GM12878 (cell line): ENCODE measurements at places on chromosomes 5 and 9.

DNA sequence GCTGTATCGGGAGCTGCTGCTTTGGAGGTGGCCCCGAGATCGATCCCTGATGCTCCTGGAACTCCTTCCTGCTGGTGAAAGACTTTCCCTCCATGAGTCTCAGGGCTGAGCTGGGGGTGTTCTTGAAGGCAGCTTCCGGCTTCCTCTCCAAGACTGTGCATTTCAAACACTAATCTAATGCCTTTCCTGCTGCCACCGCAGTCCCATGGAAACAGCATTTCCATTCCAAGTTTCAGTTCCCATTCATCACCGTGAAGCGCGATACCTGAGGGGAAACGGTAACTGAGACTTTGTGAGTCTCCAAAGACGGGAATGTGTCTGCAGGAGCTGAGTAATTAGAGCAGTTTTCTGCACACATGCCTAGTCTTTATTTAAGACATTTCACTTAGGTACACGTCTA is 230.1 kb downstream of the PAX5 start:
- no peak for DNase-seq

- no peak for DNase-seq
These were observed 902 bp downstream of the BDP1 start for GRCh38 chr5:71456362-71456743.

DNA sequence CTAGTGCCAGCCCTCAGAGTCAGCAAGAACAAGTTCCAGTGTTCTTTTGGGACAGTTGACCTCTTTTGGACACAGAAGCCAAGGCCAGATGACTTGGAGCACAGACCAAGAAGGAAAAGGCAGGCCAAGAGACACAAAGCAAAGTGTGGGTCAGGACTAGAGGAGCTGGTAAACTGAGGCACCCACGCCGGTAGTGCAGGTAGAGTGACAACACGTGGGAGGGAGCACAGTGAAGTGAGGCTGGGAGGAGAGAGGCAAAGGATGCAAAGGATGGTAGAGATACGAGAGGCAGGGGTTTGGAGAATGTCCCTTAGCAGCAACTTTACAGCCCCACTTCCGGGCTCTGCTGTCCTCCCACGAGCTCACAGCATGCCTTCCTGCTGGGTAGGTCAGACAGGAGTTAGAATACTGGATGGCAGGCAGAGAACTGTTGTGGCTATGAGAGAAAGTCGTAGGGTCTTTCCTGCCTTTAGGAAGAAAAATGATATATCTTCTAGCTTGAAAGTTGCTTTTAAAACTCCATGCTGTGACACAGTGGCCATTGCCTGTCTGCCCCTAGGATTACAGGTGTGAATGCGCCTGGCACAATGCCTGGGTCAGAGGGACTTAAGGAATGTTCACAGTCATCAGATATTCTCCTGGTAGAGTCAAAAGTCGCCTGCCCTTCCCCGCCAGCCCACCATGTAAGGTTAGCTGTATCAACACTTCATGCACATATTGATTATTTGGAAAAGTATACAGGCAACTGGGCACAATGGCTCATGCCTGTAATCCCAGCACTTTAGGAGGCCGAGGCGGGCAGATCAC is 97.9 kb downstream of the PDE8B start:
- DNase-seq, result no peak

GRCh38 chr5:170404398-170404797 is 15.2 kb upstream of the KCNMB1 start:
- DNase-seq, result no peak

- no peak for DNase-seq
These were observed 10.6 kb upstream of the TENT4A start for GRCh38 chr5:6702633-6703032.

DNA sequence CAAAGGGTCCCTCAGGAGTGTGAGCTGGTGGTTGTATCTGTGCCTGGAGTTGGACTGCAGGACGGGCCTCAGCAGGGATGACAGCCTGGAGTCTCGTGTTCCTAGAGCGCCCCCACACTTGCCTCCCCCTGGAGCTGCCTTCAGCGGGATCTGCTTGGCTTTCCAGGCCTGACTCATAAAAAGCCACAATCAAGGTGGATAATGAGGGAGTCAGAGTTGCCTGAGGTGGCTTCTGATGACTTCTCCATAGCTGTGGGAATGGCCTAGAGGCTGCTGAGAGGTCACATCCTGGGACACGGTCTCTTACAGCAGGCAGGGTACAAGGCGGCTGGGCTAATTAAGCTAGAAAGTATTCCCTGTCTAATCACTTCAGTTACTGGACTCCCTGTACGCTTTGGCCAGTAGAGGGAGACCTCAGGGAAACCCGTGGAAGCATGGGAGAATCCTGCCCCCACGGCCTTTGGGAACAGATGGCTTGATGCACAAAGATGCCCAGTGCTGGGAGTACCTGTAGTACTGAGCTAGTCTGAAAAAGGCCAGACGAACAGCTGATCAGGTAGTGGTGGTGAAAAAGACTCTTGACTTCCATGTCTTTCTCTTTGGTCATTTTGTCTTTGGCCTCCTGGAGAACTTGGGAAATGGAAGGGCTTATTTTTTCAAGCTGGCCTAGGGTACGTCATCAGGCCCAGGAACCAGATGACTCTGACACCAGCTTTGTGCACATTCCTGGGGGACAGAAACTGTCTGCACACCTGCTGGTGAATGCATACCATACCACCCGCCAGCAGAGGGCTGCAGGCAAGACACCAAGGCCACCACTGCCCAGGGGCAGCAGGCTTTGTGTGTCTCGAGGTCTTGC is 16.1 kb upstream of the FRRS1L start:
- DNase-seq, result no peak

GRCh38 chr5:82205005-82205404 is 73.1 kb downstream of the RPS23 start:
- DNase-seq, result no peak

DNA sequence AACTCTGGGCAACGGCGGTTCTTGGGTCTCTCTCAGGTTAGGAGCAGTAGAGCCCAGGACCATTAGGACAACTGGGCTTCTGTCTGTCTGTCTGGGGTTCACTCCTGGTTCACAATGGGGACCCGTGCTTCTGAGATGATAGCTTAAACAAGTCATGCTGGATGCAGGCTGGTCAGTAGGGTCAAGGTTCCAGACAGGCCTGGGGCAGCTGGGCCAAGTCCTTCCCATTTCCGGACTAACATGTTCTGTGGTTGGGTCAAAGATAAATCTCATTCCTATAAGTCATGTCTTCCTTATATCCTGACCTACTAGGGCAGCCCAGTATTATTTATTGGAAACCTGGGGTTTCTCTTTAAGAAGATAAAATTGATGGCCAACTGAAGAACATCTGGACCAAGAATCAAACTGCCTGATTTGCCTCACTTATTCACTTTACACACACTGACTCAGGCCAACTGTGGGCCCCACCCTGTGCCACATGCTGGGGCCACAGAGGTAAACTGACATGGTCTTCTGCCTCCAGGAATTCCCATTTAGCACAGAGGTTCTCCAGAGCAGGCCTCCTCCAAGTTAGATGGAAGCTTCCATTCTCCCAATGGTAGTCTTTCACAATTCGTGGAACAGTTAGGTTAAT is 8.3 kb downstream of the HDHD3 start:
- DNase-seq, result no peak

DNA sequence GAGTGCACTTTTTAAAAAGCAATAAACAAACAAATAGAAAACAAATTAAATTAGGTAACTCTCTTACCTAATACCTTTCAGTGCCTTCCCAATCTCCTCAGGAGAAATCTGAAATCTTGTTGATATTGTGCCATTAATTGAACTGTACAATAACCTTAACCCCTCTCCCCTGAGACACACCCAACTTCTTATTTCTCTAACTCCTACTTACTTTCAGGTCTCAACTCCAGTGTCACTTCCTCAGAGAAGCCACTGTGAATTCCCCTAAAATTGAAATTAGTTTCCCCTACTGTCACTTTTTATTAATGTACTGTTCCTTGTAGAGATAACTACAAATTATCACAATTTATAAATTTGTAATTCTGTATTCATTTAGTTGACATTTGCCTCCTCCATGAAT is 295.3 kb upstream of the TNC start:
- DNase-seq, result no peak

DNA sequence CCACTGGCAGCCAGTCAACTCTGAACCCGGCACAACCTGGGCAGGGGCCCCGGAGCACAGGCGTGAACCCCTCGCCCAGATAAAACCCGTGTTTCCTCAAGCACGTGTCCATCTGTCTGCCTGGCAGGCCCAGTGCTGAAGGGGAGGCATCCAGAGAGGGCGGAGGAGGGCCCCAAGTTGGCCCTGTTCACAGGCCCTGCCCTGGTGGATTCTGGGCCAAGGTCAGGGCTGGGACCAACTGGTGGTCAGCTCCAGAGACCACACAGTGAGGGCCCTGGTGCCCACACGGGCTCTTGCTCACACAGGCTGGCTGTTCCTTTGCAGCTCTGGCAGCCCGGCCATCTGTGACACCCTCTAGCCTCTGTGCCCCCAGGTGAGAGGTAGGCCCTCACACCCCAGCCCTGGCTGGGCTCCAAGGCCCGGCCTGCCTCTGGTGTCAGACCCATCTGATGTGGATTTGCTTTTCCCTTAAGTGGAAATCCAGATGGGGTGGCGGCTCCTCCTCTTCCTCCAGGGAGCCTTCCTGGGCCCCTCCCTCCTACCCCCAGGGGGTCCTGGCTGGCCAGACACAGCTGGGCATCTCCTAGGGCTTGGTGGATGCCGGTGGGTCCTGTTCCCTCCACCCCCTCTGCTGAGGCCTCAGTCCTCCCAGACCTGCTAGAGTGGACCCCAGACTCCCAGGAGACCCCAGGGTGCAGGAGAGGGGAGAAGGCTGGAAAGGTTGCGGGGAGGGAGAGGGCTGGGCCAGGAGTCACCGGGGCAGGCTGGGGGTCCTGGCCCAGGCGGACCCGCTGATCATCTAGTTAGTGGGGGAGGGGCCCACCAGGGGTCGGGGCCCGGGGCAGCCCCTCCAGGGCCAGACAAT is 525 bp upstream of the STPG3 start:
- DNase-seq, result no peak

DNA sequence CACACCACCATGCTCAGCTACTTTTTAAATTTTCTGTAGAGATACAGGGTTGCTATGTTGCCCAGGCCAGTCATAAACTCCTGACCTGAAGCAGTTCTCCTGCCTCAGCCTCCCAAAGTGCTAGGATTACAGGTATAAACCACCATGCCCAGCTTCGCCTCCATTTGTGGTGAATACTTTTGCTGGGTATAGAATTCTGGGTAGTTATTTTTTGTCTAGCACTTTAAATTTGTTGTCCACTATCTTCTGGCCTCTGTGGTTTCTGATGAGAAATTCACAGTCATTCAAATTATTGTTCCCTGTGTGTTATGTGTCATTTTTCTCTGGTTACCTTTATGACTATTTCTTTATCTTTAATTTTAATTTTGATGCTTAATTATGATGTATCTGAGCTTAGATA is 57.7 kb upstream of the EXOC3 start:
- no peak for DNase-seq

DNA sequence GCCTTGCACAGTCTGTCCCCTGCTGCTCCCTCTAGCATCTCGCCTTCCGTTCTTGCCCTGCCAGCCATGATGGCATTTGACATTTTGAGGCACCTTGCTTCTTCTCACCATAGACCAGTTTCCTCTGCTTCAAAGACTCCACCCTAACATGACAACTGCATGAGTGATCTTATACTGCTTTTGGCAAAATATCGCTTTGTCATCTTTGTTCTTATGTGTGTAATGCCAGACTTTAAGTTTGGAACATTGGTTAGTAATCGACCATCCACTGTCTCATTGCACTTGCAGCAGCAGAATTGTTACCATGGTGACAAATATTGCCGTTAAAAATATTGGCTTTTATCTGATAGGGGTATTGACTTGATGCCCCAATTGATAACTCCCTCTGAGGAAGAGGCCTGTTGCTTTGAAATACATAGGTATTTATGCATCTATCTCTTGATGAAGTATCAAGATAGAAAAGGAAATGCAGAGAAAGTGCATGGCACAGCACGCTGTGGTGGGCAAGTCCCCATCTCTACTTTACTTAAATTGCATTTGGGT is 6.8 kb downstream of the GARIN3 start:
- DNase-seq, result no peak

DNA sequence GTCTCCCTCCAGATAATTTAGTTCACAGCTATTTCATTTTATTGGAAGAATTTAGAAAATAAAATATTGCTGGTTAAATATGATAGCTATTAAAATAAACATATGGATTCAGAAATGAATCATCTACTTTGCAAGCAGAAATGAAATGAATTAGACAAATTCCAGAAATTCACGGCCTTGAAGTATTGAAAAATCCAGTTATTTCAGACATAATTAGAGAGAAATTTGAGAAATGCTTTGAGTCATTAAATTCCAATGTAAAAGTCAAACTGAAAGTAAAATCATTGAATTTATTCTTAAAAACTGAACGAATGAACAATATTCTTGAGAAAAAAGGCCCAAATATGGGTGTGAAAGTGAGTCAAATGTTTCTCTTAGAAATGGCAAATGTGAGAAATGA is 632.6 kb upstream of the EDIL3 start:
- no peak for DNase-seq

DNA sequence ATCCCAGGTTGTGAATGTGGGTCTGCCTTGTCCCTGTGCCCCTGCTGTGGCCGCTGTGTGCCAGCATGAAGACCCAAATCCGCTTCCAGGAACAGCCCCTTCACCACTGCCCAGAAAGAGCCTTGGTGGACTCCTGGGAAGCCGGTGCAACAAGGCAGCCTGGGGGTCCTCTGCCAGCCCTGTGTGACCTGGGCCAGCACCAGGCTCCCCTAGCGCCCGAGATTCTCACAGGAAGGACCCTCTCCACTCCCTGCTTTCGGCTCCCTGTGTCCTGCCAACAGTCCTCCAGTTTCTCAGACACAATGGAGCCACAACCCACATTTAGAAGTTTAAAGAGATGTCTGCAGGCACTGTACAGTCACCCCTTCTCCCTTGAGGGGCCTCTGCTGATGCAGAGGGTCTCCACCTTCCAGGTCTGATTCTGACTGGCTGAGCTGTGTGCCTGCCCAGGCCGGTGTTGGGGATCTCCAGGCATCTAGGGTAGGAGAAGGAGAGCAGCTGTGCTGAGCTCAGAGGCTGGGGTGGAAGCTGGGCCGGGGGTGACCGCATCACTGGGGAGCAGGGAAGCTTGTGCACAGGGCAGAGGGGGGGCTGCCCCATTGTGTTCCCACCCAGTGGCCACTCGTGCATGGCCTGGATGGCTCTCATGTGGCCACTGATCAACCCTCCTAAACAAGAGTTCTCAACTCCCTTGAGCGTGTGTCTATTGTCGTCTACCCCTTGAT is 174.0 kb downstream of the IRX2 start:
- DNase-seq, result no peak

- no peak for DNase-seq
These were observed 106.3 kb upstream of the SNX2 start for GRCh38 chr5:122668552-122668951.

- no peak for DNase-seq
These were observed 1.7 kb downstream of the PRKAA1 start for GRCh38 chr5:40796487-40796889.

- DNase-seq, result no peak
These were observed 85.8 kb downstream of the FAM114A2 start for GRCh38 chr5:153952893-153953292.

- no peak for DNase-seq
These were observed 30.4 kb downstream of the SETX start for GRCh38 chr9:132324425-132324824.

DNA sequence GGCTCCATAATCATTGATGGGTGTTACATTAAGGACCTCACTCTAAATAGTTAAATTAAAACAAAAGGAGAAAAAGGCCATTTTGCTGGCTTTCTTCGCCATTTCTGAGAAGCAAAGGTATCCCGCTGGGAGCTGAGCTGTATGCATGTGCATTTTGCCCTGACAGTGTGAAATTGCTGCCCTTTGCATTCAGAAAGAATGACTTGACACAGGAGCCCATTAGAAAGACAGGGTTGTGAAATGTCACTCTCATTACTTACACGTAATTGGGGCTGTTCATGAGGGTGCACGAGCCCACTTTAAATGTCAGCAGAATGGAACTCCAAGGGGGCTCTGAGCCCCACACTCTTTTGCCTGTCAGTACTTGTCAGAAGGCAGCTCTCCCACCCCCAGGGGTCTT is 85.0 kb downstream of the SEMA4D start:
- no peak for DNase-seq
